ENCODE measurements at places on chromosomes 2 and 18.

GRCh38 chr18:73577365-73577764 is 570.3 kb downstream of the FBXO15 start:
- DNase-seq = no peak

- DNase-seq = no peak
Measured at GRCh38 chr2:168194784-168195522, 52.4 kb downstream of the STK39 start.

DNA sequence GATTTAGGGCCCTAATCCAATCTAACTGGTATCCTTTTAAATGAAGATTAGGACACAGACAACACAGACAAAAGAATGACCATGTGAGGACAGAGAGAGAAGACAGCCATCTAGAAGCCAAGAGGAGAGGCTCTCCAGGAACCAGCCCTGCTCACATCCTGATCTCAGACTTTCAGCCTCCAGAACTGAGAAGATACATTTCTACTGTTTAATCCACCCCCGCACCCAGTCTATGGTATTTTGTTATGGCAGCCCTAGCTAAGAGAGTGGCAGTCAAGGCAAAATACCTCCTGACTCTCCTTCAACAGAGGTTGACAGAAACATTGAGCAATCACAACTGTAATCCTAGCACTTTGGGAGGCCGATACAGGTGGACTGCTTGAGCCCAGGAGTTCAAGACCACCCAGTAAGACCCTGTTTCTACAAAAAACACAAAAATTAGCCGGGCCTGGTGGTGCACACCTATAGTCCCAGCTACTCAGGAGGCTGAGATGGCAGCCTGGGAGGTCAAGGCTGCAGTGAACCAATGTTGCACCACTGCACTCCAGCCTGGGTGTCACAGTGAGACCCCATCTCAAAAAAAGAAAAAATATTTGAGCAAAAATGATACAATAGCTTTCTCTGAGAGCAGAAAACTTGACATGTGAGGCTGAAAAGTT is 34.7 kb downstream of the WDR33 start:
- DNase-seq = no peak

DNA sequence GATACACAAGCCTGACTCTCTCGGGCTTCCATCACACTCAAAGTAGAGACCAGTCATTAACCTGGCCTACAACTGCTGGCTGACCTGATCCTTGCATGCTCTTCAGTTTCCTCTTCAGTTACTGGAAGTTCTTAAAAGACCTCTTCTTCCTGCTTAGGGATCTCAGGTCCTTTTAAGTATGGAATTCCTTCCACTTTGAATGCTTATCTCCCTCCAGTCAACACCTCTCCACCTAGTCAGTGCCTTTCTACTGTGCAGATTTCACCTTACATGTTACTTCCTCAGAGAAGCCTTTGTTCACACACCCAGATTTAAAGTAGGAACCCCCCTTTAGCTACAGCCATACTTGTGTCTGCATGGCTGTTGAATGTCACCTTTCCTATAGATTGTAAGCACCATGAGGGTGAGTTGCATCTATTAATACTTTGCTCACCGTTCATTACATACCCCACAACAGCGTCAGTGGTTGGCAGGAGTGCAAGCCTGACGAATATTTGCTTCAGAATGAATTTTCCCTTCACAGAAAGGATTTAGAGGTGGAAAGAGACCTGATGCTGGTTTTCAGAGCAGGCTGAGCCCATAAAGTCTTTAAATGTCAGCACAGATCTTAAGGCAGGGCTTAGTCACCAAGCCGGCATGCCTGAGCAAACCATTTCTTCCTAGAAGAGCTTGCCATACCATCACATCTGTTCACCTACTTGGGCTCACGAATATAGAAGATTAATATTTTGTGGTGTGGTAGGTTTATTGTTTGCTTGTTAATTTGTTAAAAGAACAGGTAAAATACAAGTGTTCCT is 90.1 kb downstream of the ACVR1 start:
- no peak for DNase-seq

DNA sequence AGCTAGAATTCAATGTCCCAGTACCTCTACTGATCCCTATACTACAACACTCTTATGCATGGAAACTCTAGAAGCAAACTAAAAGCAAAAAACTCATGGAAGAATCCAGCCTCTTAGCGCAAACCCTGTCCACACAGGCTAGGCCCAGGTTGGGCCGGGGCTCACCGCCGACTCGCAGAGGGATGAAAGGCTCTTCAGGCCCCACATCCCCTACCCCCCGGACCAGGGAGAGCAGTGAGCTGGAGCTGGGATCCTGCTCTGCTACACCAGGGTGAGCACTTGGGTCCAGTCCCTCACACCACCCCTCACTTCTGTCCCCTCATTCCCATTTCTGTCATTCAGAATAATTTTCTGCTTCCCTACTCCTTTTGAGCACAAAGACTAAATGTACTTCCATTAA is 2.0 kb downstream of the OST4 start:
- DNase-seq = no peak

DNA sequence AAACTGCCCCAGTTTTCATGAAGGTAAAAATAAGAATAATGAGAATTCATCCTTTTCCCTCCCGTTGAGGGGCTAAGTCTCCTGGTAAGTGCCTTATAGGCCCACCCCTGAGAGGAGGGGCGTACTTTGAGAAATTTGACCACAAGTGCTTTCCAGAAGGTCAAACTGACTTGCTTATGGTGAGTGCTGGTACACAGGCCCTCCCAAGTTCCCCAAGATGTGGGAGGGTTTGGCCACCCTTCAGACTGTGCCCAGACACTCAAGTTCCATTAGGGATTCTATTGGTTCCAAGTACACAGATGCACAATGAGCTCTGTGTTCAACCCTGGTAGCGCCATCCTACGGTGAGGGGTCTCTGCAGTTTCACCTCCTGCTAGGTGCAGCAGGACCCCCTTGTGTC is 205.1 kb downstream of the CTIF start:
- DNase-seq = no peak

DNA sequence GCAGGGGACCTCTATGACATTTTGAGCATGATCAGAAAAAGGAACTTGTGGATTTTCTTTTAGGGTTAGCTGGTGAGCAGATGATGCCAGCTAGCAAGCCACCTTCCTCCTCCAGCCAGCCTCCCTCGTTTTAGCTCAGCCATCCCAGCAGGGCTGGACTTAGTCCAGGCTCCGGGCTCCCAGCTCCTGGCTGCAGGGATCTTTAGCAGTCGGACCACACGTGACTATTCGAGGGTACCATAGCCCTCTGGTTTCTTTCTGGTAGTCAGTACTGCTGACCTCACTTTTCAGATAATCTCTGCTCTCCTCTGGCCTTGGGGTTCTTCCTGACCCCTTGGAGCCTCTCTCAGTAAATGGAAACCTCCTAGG is 31.8 kb downstream of the NCK2 start:
- peak; percentile 54 for DNase-seq

- peak; percentile 99 for DNase-seq
Measured at GRCh38 chr2:63840785-63841253, 877 bp upstream of the UGP2 start.

- no peak for DNase-seq
Measured at GRCh38 chr2:49129034-49129433, 25.3 kb downstream of the FSHR start.

DNA sequence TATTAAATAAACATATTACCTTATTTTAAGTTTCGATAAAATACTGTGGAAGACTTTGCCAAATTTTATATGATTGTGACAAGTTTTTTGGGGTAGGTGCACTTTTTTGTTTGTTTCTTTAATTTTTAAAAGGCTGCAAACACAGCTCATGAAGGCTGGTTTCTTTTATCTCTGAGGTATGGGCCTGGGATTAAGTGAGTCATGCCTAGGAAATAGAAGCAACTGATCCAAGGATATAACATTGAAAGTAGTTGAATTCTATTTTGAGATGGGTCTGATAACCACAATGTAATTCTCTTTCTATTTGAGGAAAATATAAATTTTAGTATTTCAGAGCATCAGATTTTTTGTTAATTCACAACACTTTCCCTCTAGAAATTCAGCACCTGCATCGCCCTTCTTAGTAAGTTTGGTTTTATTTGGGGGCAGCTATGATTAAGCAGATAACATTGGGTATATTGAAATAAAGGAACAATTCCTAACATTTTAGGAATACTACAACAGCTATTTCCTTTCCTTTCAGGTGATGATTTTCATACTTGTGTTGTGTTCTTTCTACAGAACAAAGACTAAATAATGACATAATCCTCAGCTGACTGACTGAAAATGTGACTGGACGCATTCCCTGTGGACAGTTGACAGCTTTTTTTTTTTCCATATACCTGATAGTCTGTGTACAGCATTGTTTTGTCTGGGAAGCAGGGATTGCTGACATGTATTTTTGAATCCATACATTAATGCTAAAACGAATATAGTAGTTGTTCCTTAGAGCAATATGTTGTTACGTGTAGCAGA is 16.8 kb downstream of the RBM45 start:
- no peak for DNase-seq
